EL (cell line): ENCODE measurements at places on chromosomes 11 and 22.

GRCh38 chr22:38841211-38841610 lies 2.6 kb downstream of the NPTXR start:
- DNase-seq = no peak

DNA sequence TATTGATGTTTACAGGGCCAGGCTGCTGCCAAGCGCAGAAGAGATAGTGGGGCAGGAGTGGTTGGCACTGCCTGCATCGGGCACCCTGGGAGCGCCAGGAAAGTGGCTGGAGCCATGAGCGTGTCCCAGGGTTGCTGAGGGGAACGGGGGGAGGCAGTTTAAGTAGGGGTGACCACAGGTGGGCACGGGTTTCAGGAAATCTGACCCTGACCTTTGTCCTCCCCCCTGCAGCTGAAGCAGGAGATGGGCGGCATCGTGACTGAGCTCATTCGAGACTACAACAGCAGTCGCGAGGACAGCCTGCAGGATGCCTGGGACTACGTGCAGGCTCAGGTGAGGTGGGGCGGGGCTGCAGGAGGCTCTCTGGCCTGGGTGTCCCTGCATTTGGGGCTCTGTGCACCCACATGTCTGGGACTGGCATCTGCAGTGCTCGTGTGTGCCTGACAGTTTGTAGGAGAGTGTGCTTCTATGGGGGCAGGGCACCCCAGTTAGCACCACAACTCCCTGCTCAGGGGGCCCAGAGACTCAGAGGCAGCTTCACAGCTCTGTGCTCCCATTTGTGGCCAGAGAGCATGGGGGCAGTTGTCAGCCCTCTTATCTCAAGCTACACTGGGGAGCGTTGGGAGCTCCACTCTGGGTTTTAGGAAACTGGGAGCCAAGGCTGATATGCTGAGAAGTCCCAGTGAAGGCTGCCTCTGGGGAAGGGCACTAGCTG lies 49.7 kb downstream of the CD82 start:
- DNase-seq = no peak

DNA sequence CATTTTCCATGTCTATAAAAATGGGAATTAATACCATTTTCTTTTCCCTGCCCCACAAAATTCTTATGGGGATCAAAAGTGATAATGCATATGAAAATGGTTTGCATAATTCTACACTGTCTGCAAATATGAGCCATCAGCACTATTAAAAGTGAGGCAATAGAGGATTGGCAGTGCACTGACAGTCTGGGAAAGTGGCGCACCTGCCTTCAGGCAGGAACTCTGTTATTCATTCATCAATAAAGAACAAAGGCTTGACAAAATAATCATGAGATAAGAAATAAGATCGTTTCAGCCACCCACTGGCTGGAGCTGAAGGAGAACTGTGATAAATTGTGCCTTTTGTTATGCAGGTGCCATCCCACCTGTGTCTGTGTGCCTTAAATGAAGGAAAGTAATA lies 49.5 kb downstream of the ARFGAP2 start:
- no peak for DNase-seq

DNA sequence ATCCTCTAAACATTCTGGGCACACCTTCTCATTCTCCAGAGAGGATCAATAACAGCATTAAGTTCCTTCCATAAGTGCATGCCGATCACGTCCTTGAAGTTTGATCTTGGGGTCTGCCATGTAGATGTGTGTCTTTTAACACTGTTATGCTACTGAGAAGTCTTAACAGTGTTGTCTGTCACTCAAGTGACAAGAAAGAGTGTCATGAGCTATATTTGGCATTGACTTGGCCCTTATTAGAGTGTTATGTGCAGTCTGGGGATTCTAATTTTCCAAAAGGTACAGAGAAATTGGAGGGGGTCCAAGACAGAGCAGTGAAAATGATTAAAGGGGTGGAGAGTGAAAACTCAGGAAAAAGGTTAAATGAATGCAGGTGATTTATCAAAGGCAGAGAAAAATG lies 107.1 kb upstream of the OPCML start:
- no peak for DNase-seq

- no peak for DNase-seq
Measured at GRCh38 chr11:128893578-128894285, 2.6 kb downstream of the KCNJ5 start.

- DNase-seq = no peak
Measured at GRCh38 chr11:17684550-17684949, 34.8 kb upstream of the MYOD1 start.

DNA sequence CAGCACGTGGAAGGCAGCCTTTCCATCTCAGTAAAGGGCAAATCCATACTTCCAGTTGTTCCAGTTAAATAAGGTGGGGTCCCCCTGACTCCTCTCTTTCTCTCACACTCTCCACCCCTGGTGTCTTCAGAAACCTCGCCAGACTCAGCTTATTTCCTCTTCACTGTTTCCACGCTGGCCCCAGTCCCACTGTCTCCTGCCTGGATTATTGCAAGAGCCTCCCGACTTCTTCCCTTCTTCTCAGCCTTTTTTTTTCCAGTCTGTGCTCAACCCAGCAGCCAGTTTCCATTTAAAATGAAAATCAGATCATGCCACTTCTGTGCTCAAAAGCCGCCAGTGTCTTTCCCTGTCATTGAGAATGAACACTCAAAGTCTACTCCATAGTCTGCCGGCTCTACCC lies 131.4 kb downstream of the PKNOX2 start:
- DNase-seq = no peak

DNA sequence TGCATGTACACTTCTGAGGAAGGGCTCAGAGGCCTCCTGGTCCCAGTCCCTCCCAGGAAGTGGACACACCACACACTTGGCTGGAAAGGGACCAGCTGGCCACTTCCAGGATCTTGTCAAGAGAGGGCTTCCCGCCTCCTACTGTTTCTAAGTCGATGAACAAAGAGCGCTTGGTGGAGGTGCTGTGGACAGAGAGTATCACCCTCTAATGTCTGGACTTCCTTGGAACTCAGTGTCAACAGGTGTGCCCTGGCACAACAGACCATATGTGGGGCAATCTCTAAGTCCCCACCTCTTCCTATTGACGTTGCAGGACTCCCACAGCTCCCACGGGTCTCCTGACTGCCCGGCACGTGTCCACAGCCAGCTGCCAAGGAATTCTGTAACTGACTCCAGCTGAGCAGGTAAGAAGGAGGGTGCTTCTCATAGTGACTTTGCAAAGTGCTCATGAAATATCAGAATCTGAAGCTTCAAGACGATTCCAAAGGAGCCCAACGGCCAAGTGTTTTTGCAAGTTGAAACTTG lies 16.1 kb downstream of the POU2AF1 start:
- DNase-seq = no peak

GRCh38 chr11:32752001-32752400 lies 42.5 kb downstream of the CCDC73 start:
- DNase-seq = no peak

- DNase-seq = no peak
Measured at GRCh38 chr11:8368194-8368593, 104.5 kb upstream of the LMO1 start.

GRCh38 chr11:46649180-46649738 lies 31.9 kb downstream of the ATG13 start:
- DNase-seq = peak; percentile 95
